ENCODE measurements at places on chromosomes 1 and 21.

DNA sequence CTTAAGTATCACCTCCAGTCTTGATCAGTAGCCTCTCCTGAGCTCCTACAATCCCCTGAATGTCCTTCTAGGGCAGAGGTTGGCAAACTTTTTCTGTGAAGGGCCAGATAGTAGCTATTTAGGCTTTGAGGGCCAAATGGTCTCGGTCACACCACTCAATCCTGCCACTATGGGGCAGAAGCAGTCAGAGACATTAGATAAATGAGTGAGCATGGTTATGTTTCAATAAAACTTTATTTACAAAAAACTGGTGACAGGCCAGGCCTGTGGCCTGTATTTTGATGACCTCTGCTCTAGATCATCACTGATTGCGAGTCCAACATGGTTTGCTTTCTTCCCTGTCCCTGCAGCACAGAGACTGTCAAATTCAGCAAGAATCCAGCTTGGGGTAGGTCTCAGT, 36.3 kb downstream of the LRP8 start:
- H3K27me3 ChIP-seq, result no peaks in the 10 kb centered on the region
- no peaks in the 10 kb centered on the region for H3K4me1 ChIP-seq
- H3K36me3 ChIP-seq, result no peaks in the 10 kb centered on the region
- H3K4me3 ChIP-seq, result no peak overlapping the region
- no peak for DNase-seq
- no peak overlapping the region for H3K27ac ChIP-seq

DNA sequence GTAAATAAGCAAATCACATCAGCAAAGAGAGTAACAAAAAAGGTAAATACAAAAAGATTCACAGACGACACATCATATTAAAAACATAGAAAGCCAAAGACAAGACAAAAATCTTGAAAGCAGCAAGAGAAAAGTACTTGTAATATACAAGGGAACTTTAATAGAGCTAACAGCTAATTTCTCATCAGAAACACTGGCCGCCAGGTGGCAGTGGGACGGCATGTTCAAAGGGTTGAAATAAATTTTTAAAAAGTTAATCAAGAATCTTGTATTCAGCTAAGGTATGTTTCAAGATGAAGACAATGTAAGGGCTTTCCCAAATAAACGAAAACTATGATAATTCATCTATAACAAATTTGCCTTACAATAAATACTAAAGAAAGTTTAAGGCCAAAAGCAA, 358.1 kb downstream of the LRRIQ3 start:
- DNase-seq, result no peak
- no peaks in the 10 kb centered on the region for H3K27me3 ChIP-seq
- H3K36me3 ChIP-seq, result no peaks in the 10 kb centered on the region
- no peak overlapping the region for H3K27ac ChIP-seq

DNA sequence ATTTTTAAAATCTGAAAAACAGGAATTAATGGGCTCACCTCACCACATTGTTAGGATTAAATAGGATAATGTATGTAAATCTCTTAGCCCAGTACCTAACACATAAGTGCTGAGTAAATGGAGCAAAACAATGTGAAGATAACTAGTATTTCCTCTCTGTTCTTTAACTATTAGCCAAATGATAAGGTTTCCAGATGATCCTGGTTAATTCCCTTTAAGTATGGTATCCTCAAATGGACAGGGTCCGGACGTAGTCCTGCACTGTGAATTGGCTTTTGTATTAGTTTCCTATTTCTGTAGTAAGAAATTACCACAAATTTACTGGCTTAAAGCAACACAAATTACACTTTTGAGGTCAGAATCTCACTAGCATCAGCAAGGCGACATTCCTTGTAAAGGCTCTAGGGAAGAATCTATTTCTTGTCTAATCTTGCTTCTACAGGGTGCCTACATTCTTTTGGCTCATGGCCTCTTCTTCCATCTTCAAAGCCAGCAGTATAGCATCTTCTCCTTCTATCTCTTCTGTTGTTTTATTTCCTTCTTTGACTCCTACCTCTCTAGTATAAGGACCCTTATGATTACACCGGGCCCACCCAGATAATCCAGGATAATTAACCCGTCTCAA, 17.1 kb downstream of the SCAF4 start:
- no peak for DNase-seq
- H3K4me3 ChIP-seq, result no peak overlapping the region
- H3K4me1 ChIP-seq, result no peaks in the 10 kb centered on the region
- H3K27me3 ChIP-seq, result no peaks in the 10 kb centered on the region

GRCh38 chr1:78726686-78727085, 77.1 kb downstream of the IFI44 start:
- no peaks in the 10 kb centered on the region for H3K36me3 ChIP-seq
- no peak for DNase-seq
- no peak overlapping the region for H3K27ac ChIP-seq
- H3K27me3 ChIP-seq, result no peaks in the 10 kb centered on the region
- no peak overlapping the region for H3K4me3 ChIP-seq

- H3K36me3 ChIP-seq, result no peaks in the 10 kb centered on the region
- H3K4me1 ChIP-seq, result no peaks in the 10 kb centered on the region
- no peak overlapping the region for H3K4me3 ChIP-seq
Measured at GRCh38 chr1:168396940-168397684, 116.4 kb downstream of the TBX19 start.

- no peaks in the 10 kb centered on the region for H3K27me3 ChIP-seq
- no peaks in the 10 kb centered on the region for H3K4me1 ChIP-seq
- H3K27ac ChIP-seq, result no peak overlapping the region
- no peak for DNase-seq
- H3K36me3 ChIP-seq, result no peaks in the 10 kb centered on the region
Measured at GRCh38 chr1:235423214-235423652, 56.0 kb downstream of the TBCE start.

GRCh38 chr1:42924082-42924850, 34.4 kb downstream of the SLC2A1 start:
- DNase-seq, result peak; percentile 93
- peak overlapping the region; percentile 93 for H3K27ac ChIP-seq
- peak overlapping the region; percentile 85 for H3K4me3 ChIP-seq
- no peaks in the 10 kb centered on the region for H3K27me3 ChIP-seq

- H3K4me1 ChIP-seq, result no peaks in the 10 kb centered on the region
- no peaks in the 10 kb centered on the region for H3K27me3 ChIP-seq
- no peak overlapping the region for H3K27ac ChIP-seq
- DNase-seq, result no peak
Measured at GRCh38 chr1:230415405-230416132, 10.6 kb downstream of the PGBD5 start.

DNA sequence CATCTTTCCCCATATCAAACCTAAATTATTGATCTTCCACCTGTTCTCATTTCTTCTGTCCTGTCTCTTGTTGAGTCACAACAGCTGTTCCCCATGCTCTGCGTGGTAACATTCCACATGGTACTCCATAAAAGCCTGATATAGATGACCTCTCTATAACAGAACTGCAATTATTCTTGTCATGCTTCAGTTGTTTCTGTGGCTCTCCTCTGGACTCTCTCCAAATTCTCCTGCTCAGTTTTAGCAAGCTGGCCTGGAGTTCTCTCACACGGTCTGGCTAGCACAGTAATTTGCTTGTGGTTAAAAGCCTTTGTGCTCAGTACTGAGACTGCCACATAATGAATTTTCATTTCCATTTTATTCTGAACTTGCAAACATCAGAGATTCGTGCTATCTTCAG, 10.6 kb upstream of the LRRC39 start:
- H3K4me1 ChIP-seq, result no peaks in the 10 kb centered on the region
- no peak overlapping the region for H3K27ac ChIP-seq
- H3K36me3 ChIP-seq, result no peaks in the 10 kb centered on the region
- DNase-seq, result no peak
- H3K27me3 ChIP-seq, result no peaks in the 10 kb centered on the region
